ENCODE measurements at places on chromosomes 1 and 21.

DNA sequence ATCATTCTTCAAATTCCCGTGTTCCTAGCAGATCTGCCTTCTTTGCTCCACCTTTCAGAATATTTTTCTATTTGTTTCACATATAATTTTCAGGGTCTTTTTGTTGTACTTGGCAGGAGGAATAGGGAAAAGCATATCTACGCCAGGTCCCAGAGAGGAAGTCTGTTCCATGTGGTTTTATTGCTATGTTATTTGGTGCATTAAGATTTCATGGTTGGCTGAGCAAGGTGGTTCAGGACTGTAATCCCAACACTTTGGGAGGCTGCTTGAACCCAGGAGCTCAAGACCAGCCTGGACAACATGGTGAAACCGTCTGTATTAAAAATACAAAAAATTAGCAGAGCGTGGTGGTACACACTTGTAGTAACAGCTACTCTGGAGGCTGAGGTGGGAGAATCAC is 36.1 kb downstream of the COL6A1 start:
- DNase-seq: no peak

- DNase-seq: no peak
Measured at GRCh38 chr1:84174051-84174556, 30.0 kb downstream of the PRKACB start.

GRCh38 chr1:165109013-165109412 is 247.5 kb downstream of the LMX1A start:
- DNase-seq: no peak

GRCh38 chr1:178543290-178543607 is 30.3 kb downstream of the TEX35 start:
- DNase-seq: no peak

GRCh38 chr1:27618341-27619082 is 14.6 kb upstream of the AHDC1 start:
- DNase-seq: no peak

GRCh38 chr1:58782178-58783089 is 1.4 kb downstream of the JUN start:
- DNase-seq: peak; percentile 54

DNA sequence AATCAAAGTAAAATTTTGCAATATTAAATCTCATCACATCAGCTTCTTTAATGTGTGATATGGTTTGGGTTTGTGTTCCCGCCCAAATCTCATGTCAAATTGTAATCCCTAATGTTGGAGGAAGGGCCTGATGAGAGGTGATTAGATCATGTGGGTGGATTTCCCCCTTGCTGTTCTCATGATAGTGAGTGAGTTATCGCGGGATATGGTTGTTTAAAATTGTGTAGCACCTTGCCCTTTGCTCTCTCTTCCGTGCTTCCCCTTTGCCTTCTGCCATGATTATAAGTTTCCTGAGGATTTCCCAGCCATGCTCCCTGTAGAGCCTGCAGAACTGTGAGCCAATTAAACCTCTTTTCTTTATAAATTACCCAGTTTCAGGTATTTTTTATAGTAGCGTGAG is 131.9 kb downstream of the ZNF326 start:
- DNase-seq: no peak

DNA sequence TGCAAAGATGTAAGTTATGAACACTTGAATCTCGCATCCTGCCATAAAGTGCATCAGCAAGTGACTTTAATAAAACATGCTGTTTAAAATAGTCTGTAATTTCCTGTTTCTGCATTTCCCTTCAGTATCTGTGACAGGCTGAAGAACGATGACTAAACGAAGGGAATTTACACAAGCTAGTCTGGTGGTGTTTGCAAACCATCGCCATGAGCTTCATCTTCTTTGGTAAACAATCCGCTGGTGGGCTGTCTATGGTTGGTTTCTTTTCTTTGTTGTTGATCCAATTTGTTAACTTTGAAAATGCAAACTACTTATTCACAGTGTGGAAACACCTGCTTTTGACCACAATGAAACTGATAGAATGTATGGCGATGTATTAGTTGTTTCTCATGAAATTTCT is 13.9 kb downstream of the SERTAD4 start:
- peak; percentile 17 for DNase-seq

- no peak for DNase-seq
Measured at GRCh38 chr1:19869929-19870328, 12.3 kb upstream of the OTUD3 start.

- no peak for DNase-seq
Measured at GRCh38 chr1:10674222-10674621, 122.2 kb downstream of the CASZ1 start.

DNA sequence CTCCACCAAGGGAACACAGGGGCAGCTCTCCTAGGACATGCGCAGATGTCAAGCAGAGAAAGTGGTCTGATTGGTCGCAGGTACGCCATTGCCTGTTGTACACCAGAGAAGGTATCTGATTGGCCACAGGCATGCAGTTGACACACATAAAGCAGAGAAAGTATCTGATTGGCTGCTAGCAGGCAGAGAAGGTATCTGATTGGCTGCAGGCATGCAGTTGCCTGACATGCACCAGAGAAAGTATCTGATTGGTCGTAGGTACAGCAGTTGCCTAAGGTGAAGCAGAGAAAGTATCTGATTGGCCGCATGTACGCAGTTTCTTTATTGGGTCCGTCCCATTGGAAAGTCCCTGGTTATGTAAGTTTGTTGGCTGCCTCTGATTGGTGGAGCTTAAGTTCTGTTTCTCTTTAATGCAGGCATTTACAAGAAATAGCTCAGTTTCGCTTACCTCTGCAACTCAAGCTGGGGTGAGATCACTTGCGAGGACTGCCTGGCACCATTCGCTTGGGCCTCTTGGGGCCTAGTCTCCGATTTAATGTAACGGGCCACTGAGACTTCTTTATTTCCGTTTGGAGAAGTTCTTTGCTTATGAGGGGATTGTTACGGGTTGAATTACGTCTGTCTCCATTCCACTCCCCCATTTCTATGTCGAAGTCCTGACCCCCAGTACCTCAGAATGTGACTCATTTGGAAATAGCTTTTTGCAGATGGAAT is 74.2 kb downstream of the SIK1 start:
- peak; percentile 51 for DNase-seq

DNA sequence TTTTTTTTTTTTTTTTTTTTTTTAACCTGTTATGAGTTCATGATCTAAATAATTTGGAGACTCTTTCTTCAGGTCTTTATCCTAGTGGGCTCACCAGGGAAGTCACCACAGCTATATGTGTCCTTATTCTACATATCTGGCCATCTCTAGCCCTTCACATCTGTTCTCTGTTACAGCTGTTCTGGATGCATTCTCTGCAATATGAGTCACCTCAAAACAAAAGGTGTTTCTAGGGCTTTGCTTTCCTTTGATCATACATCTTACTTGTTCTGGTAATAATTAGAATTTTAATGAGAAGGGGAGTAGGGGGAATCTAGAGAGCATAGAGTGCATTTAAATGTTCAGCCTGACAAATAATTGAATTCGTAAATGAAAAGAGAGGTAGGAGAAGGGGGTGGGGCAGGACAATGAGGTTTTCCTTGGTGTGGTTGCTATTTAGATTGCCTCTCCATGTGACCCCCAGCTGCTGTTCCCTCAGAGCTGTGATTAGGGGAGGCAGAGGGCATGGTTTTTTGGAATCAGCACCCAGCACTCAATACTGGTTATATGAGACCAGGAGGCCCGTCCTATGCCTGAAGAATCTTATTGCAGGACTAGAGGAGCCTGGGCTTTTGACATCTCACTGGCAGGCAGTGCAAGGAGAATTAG is 8.0 kb downstream of the SYT6 start:
- no peak for DNase-seq

GRCh38 chr1:12552951-12553921 is 64.8 kb downstream of the DHRS3 start:
- no peak for DNase-seq

GRCh38 chr1:226798427-226799411 is 59.6 kb upstream of the ITPKB start:
- peak; percentile 44 for DNase-seq

DNA sequence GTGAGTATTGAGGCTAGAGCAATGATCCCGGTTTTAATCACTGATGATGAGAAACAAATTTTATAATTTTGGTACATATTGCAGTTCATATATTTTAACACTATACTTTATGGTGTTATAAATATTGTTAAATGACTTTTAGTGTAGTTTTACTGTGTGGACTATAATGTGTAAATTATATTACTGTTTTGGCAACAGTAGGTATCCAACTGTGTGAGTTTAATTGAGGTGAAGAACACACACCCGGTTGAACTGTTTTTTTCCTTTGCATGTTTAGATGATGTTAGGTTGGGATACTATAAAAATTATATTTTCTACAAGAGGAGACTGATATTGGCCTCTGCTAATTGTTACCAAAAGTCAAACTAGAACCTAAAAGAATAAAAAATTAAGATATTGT is 166.5 kb downstream of the SDCCAG8 start:
- no peak for DNase-seq

DNA sequence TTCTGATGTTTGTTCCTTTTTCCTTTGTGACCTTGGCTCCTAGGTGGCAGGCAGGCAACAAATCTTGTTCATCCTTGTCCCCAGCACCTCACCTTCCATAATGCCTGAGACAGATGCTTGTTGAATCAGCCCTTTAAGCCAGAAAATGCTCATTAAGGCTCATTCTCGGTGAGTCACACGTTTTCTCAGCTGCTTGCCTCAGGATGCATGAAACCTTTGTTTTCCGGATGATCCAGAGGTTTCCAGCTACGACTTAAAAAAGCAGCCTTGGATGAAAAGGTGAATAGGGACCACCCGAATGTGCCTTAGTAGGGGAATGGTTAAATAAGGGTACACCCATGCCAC is 4.6 kb upstream of the ATP13A2 start:
- DNase-seq: no peak

GRCh38 chr1:10726355-10726754 is 70.1 kb downstream of the CASZ1 start:
- no peak for DNase-seq

- DNase-seq: no peak
Measured at GRCh38 chr1:66945316-66945715, 20.5 kb downstream of the MIER1 start.

GRCh38 chr1:195332102-195332501 is 1276.1 kb downstream of the KCNT2 start:
- no peak for DNase-seq

DNA sequence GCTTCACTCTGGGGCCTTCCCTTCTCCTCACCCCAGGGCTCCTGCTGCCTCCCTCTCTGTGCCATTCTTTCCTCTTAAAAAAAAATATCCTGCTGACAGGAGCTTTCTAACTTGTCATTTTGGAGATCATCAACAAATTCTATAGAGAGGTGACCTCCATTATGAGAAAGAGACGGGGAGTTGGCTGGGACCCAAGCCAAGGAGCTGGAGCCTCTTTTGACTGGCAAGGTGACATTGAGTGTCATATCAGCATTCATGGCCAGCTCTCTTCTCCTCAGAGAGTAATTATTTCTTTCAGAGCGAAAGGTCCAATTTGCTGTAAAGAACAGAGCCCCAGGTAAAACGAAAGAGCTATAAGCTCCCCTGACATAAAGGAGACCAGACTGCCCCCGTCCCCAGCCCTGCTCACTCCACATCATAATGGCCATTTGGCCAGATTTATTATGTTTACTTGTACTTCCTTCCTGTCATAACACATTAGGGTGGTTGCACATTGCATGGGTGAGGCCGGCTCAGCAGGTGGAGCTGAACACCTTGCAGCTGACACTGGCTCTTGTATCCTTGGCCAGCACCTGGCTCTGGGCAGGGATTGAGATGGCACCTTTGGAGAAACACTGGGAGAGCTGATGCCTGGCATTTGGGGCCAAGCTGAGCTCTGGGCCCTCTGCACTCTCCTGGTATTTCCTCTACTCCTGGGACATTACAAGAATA is 404.0 kb upstream of the VAMP3 start:
- no peak for DNase-seq

GRCh38 chr1:107344268-107344760 is 203.5 kb downstream of the NTNG1 start:
- no peak for DNase-seq

DNA sequence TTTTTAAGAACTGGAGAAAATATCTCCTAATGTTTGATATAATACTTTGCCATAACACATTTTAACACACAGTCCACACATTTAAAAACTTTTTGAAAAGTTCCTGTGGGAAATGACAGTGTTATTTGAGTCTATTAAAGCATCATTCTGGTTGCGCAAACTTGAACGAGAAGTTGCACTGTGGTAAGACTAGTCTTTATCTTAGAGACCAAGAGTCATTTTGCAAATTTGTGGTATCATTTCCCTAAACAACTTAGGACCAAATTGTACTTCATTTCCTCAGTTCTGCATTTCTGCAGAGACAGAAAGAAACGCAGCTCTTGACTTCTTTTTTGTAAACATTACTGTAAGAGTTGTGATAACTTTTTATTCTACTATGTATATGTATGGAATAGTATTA is at the start of gene RGS18:
Gene RGS18, plus strand, starts transcription at position 282 of the 400 bp plus-strand sequence. CDS start 176 bp downstream, outside the sequence.
- DNase-seq: peak; percentile 96

DNA sequence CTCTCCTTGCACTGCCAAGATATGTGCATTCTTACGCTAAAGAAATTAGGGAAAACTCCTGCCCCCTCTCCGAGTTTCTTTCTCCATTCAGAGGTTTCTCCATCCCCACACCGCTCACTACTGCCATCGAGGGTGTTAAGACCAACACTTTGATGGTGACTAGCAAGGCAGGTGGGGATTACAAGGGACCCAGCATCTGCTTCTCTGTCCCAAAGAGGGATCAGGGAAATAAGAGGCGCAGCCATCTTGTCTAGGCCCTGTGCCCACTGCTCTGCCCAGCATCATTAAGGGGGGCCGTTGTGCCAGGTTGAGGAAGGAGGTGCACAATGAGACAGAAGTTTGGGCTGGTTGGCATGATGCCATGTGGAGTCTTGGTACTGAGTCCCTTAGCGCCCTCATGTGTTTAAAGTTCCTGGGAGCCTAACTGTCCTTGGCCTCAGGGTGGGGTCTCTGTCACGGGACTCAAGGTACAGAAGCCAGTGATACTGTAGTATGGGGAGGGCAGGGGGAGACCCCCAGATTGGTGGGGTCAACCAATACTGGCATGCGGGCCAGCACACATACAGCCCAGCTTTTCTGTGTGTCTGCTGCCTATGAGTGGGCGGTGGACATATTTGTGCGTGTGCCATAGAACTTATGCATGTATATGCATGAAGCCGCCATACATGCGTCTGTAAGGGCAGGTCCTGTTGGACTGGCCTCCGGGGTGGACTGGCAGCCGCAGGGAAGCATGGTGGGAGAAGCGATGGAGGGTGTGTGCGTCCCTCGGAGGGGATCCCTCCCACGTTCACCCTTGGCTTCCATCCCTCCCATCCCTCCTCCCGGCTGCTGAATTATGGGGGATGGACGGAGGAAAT is 5.5 kb downstream of the EFNA3 start:
- no peak for DNase-seq

DNA sequence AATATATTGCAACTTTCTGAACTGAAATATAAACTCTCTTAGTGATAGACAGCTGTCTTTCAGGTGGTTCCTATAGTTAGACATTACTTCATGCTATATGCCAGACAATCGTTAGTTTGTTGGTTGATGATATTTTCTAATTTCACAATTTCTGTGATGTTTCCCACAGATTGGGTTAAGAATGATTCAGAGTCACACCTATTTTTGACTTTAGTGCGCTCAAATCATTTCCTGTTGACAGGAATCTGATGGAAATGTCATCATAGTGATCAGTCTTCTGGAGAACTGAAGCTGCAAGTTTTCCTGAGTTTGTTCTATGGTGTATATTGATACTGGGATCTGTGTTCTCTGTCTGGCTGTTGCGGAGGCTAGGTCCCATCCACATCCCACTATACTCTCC is 119.7 kb downstream of the C1orf21 start:
- DNase-seq: no peak
